ENCODE measurements at places on chromosomes 2 and 18.

DNA sequence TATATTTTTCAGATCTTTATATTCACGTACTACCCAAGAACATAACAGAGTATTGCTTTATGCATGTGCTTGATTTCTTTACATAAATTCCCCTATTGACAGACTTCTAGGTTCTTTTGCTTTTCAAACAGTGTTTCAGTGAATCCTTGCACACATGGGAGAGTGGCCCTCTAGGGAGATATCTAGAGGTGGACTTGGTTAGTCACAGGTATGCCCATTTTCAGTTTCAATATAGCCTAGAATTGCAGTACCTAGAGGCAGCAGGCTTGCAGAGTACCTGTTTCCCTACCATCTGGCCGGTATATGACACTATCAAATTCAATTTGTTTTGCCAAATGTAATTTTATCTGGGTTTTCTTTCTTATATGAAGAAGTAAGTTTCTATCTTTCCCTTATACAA lies 36.8 kb downstream of the EML6 start:
- no peak for DNase-seq

DNA sequence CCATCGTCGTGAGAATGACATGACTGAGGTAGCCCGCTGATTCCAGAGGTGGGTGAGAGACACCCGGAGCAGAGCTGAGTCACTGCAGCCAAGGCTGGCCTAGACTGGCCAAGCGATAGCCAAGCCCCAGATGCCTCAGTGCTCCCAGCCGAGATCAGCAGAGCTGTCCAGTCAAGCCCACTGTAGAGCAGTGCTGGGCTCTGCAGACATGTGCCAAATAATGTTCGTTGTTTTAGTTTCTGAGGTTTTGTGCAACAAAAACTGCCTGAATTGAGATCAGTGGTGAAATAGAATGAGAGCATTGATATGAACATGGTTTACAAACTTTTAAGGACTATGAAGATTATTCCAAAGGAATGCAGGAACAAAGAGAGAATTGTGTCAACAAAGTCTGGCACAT lies 42.1 kb downstream of the INSIG2 start:
- no peak for DNase-seq

DNA sequence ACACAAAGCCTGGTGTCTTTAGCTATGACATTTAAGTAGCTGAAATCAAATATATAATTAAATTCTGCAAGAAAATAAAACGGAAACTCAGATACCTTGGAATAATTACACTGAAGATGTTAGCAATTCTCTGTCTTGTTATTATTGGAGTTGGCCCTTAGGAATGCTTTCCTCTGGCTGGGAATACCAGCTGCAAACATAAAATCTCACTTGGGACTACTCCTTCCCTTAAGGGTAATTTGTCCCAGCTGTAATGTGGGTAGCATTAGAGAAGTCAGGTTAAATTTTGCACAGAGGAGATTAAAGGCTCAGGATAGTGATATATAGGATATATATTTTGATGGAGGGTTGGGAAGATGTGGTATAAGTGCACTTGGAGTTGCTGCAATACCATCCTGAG lies 37.3 kb upstream of the GRP start:
- no peak for DNase-seq

DNA sequence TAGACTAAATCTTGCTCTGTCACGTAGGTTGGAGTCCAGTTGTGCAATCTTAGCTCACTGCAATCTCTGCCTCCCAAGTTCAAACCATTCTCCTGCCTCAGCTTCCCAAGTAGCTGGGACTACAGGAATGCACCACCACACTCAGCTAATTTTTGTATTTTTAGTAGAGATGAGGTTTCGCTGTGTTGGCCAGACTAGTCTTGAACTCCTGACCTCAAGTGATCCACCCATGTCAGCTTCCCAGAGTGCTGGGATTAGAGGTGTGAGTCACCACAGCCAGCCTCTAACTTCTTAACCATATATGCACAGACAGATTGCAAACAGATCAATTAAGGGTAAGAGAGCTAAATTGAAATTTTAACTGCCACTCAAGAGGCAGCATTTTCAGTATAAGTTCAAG lies 22.1 kb upstream of the CNGA3 start:
- DNase-seq: no peak

GRCh38 chr2:117853316-117853715 lies 38.8 kb downstream of the DDX18 start:
- DNase-seq: no peak

DNA sequence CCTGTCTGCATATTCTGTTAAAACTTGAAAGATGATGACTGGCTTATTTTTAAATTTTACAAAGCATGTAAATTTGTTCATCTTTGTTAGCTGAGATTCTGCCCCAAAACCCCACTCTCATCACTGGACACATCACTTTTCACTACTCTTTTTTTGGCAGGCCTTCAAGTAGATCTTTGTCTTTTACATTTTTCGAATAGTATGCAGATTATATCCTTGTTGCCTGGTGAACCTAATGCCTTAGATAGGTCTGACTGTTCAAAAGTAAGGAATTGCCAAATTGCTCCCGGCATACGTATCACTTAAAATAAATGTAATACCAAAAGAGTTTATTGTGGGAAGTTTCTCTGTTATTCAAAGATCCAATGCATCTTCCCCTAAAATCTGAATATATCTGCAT lies 303.3 kb downstream of the XIRP2 start:
- no peak for DNase-seq

DNA sequence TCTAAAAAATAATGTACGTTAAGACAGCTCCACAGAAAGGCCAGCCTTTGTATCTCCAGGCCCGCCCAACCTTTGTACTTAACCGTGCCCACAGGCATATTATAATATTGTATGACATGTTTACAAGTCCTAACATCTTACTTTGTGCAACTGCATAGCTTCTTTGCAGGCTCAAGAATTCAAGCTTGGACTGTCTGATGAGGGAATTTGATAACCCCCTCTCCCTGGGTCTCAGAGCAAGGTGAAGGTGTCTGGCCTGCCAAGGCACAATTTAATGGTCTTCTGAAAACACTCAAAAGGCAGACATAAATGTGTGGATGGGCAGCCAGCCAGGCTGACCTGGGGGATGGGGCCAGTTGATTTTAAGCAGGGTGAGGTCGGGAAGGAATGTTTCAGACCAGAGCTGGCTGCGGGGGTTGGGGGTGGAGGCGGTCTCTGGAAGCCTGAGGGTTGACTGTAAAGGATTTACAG lies 732.7 kb upstream of the FANCL start:
- no peak for DNase-seq

GRCh38 chr2:215754546-215754945 lies 258.8 kb downstream of the MREG start:
- no peak for DNase-seq

DNA sequence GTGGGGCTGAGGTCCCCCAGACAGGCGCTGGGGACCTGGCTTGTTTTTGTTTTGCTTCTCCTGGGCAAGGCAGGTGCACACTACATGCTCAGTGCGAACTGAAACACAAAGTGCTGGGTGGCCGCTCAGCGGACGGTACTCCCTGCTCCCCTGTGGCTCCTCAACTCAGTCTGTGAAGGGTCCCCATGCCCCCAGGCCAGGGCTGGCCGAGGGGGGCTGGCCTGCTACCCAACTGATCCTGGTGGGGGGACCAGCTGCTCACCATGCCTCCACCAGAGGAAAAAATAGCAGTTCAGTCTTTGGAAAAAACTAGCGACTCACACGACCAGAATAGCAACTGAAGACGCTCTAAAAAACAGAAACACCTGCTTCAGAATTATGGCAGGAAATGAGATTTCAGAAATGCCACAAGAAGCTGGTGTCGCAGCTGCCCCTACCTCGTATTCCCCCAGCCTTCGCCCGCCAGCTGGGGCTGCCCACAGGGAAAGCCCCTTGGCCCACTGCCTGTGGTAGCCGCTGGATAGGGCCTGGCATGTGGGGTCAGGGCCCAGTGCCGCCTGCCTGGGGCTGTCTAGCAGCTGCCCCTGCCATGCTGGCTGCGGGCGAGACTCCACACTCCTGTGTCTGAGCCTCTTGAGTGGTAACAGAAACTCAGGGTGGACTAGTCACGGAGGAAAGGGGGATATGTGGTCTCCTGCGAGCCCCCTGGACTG lies 43.7 kb downstream of the MEX3C start:
- no peak for DNase-seq

GRCh38 chr18:41870191-41870590 lies 84.8 kb upstream of the PIK3C3 start:
- no peak for DNase-seq
